Urinary bladder (tissue), 4 donors: ENCODE measurements at places on chromosomes 4 and X. TPM values are rescaled to one million over a fixed set of nuclear protein-coding genes. Genes with fewer than 3 reads are reported as not detected.

The ENPEP gene
- polyA plus RNA-seq, result 2.0 TPM

The REST gene
- 9.8 TPM for polyA plus RNA-seq

The FREM3 gene
- 0.13 TPM for polyA plus RNA-seq

The GLRB gene
- polyA plus RNA-seq, result 4.2 TPM

The PPP1R2C gene
- not detected for polyA plus RNA-seq

The ZNF157 gene
- 0.10 TPM for polyA plus RNA-seq

The BRS3 gene
- polyA plus RNA-seq, result 0.10 TPM

The IQCM gene
- polyA plus RNA-seq, result not detected

The ARMCX1 gene
- polyA plus RNA-seq, result 33.8 TPM

The WDFY3 gene
- polyA plus RNA-seq, result 20.6 TPM

The VCX3B gene
- polyA plus RNA-seq, result not detected

The LANCL3 gene
- polyA plus RNA-seq, result 0.18 TPM

The GABRQ gene
- polyA plus RNA-seq, result 0.08 TPM

The GAGE12E gene
- not detected for polyA plus RNA-seq

The RBBP7 gene
- 121 TPM for polyA plus RNA-seq

The ZNF718 gene
- 2.6 TPM for polyA plus RNA-seq

The BBS12 gene
- polyA plus RNA-seq, result 3.0 TPM

The IL1RAPL1 gene
- 1.4 TPM for polyA plus RNA-seq

The HERC5 gene
- polyA plus RNA-seq, result 6.5 TPM

The PTCHD1 gene
- polyA plus RNA-seq, result 2.0 TPM

The SLIT2 gene
- 30.5 TPM for polyA plus RNA-seq

The PCDH19 gene
- polyA plus RNA-seq, result 2.5 TPM

The MAP3K15 gene
- polyA plus RNA-seq, result 0.10 TPM

The IBSP gene
- not detected for polyA plus RNA-seq

The DMRTC1 gene
- polyA plus RNA-seq, result not detected

The MAGEA4 gene
- not detected for polyA plus RNA-seq

The RHOXF2B gene
- polyA plus RNA-seq, result not detected

The IL21 gene
- polyA plus RNA-seq, result not detected

The SLC26A1 gene
- polyA plus RNA-seq, result 0.20 TPM

The SOX3 gene
- polyA plus RNA-seq, result not detected

The C4orf51 gene
- not detected for polyA plus RNA-seq

The LNX1 gene
- 6.6 TPM for polyA plus RNA-seq

The PLRG1 gene
- 43.1 TPM for polyA plus RNA-seq

The SLC9B1 gene
- 0.61 TPM for polyA plus RNA-seq

The F9 gene
- polyA plus RNA-seq, result 0.20 TPM

The AADAT gene
- 6.0 TPM for polyA plus RNA-seq

The HGFAC gene
- polyA plus RNA-seq, result 0.46 TPM

The MMRN1 gene
- polyA plus RNA-seq, result 41.0 TPM

The ACE2 gene
- 0.37 TPM for polyA plus RNA-seq

The PNMA6F gene
- polyA plus RNA-seq, result not detected

The CFAP99 gene
- 0.06 TPM for polyA plus RNA-seq

The PNMA3 gene
- polyA plus RNA-seq, result 0.08 TPM

The SAGE1 gene
- not detected for polyA plus RNA-seq

The SSR4 gene
- polyA plus RNA-seq, result 326 TPM

The CFAP47 gene
- 0.01 TPM for polyA plus RNA-seq

The FMR1 gene
- 24.3 TPM for polyA plus RNA-seq

The NAA11 gene
- polyA plus RNA-seq, result not detected

The ZAR1 gene
- not detected for polyA plus RNA-seq

The PARM1 gene
- 81.3 TPM for polyA plus RNA-seq

The TRPC5OS gene
- not detected for polyA plus RNA-seq

The ARL9 gene
- 0.23 TPM for polyA plus RNA-seq

The SOWAHD gene
- 0.25 TPM for polyA plus RNA-seq

The SLC6A14 gene
- polyA plus RNA-seq, result 0.03 TPM

The GC gene
- 1.5 TPM for polyA plus RNA-seq

The ADH7 gene
- not detected for polyA plus RNA-seq

The ARHGAP10 gene
- 71.3 TPM for polyA plus RNA-seq

The SLC30A9 gene
- polyA plus RNA-seq, result 26.0 TPM
